ENCODE measurements at places on chromosomes 3 and 15.

DNA sequence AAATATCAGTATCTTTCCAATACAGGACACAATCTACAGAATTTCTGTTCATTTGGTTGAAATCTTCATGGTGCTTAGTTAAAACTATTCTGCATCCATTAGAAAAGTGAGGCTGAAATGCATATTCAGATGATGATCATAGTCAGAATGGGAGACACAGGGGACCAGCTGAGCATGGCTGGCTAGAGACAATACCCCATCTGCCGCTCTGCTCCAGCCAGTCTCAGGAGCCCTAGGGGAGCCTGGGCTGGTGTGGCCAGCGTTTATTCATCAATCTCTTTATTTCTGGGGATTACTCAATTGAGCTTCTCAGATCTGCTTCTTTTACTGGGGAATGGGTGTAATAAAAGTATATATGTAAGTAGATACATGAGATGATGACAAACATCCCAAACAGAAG lies 470.9 kb upstream of the CDIN1 start:
- no peak for DNase-seq

- DNase-seq = no peak
These were observed 57.3 kb upstream of the SPRED1 start for GRCh38 chr15:38195191-38195901.

- DNase-seq = no peak
These were observed 30.9 kb upstream of the ARRDC4 start for GRCh38 chr15:97929456-97930229.

DNA sequence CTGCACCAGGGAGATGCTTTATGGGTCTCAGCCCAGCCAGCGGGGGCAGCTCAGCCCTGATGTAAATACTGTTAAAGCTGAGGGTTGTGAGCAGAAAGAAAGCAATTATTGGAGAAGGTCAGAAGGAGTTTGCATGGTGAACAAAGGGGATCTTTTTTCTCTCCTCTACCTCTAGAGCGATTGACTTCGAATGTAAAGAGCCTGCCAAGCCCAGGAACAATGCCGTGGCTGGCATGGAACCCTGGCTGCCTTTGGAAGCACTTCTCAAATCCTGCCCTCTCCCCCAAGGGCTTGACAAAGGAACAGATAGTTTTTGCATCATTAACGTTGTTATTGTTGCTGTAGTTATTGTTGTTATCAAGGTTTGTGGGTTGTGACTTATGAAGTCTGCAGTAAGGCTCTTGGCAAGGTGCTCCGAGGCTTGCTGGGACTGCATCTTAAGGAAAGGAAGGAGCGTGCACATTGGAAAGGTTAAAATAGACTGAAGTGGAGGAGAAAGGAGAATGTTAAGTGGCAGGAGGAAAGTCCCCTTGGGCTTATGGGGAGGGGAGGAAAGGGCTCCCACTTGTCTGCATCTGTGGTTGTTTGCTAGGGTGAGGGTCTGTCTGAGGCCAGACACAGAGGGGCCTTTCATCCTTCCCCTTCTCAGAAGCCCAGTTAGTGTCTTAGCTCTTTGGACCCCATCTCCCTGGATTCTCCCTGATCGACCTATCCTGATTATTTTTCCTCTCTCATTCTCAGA lies 16.7 kb downstream of the PDIA5 start:
- no peak for DNase-seq

- DNase-seq = peak; percentile 24
These were observed 12.1 kb downstream of the GATA2 start for GRCh38 chr3:128480717-128481437.

- no peak for DNase-seq
These were observed 29.5 kb downstream of the PRICKLE2 start for GRCh38 chr3:64195789-64196188.

GRCh38 chr3:161644891-161645635 lies 148.5 kb downstream of the OTOL1 start:
- no peak for DNase-seq

DNA sequence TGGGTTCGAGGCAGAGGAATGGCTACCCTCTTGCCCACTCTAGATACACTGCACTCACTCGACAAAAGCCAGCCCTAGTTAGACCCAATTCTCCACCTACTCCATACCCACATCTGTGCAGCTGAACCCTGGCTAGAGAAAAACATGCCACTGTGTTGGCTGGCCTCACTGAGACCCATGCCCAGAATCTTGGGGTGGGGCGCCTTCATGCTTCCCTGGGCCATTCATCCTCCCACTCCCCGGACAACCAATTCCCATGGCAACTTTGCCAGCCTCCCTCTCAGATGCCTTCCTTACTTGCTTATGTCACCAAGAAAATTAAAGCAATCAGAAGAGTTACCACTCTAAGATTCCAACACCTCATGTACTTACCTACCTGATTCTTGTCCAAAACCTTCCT lies 9.2 kb upstream of the LIMD1 start:
- no peak for DNase-seq

- DNase-seq = no peak
These were observed 85.6 kb downstream of the IGF2BP2 start for GRCh38 chr3:185739264-185739701.

- no peak for DNase-seq
These were observed 199.3 kb upstream of the LINGO1 start for GRCh38 chr15:77831986-77832385.

GRCh38 chr15:87739866-87740265 lies 516.7 kb downstream of the NTRK3 start:
- DNase-seq = no peak

GRCh38 chr15:73982222-73982962 lies 9.7 kb downstream of the STOML1 start:
- DNase-seq = peak; percentile 93

GRCh38 chr15:29107291-29107890 lies 162.2 kb downstream of the NSMCE3 start:
- no peak for DNase-seq

DNA sequence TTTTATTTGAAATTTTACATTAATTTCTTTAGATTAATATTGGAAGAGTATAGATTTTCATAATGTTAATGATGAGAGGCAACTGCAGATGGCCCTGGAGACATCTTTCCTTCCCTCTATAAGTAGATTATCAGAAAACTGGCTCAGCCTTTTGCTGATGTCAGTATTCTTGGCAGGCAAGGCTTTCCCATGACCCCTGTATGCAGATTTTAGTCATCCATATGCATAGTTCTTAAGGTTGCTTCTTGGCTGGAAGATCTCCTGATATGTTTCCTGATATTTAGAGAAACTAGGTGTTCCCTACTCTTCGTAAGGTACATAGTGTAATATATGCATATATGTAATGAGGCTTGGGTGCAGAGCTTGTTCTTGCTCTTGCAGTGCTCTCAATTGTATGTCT lies 911.4 kb downstream of the EPHA3 start:
- no peak for DNase-seq

DNA sequence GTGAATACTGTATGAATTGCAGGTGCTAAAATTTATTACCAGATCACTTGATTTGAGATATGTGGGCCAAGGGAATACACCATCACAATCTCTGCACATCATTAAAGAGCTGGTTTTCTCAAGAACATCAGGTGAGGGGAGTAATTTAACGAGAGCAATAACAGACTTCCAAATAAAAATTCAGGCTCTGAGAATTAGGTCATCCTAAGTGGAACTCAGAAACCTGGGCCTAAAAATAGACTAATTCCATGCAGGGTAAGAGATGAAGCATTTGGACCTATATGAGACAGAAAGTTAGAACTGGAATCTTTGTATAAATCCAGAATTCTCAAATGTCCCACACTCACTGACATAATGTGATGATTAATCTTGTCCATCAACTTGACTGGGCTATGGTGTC lies 331.1 kb downstream of the ZNF621 start:
- no peak for DNase-seq

DNA sequence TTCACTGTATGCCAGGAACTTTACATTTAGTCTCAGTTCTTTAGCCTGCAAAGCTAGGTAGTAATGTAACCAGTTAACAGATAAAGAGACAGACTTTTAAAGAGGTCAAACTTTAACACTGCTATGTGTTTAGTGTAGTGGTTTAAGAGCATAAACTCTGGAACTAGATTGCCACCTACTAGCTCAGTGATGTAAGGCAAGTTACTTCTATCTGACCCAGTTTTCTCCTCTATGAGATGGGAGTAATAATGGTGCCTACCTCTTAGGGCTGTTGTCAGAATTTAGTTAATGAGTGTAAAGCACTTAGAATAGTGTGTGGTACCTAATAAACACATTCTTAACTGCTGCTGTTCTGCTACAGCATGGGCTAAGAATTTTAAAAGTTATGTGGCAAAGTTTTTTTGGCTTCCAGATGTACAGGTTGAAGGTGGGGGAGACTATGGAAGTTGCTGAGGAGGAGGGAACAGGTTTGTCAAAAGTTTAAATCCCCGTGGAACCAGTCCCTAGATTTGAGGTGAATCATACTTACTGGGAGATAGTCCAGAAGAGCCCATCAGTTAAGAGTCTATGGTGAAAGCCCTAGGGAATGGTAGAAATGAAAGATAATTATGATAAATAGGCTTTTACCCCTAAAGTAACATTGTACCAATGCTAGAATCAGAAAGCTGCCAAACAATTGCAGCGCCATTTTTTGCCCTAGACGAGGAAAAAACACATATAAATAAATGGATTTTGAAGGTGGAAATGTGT lies 13.9 kb downstream of the TSC22D2 start:
- no peak for DNase-seq

DNA sequence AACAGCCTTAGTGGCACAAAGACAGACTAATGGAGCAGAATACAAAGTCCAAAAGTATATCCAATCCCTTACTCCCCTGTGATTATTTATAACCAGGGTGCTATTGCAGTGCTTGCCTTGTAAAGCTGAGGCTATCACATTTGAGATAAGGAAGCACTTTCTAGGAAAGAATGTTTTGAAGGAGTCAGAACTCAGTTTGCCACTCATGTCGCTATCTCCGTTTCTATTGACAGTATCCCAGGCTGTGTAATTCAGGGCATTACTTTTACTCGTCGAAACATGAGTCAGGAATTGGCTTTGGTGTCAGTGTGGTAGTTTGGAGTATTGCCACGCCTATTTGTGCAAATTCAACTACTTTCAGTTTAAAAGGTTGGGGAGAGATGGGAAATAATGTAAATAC lies 78.4 kb downstream of the FBXL2 start:
- DNase-seq = no peak

DNA sequence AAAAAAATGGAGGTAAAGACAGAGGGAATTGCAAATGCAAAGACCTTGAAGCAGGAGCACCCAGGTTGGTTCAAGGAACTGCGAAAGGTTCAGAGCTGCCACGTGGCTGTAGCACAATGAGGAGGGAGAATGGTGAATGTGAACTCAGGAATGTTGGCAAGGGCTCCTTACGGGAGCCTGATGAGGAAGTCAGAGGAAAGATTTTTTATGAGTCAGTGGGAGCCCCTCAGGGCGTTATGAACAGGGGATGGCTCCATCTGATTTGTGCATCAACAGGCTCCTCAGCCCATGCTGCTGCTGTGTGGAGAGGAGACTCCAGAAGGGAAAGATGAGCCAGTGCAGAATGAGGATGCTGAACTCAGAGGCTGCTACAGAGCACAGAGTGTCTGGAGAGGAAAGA lies 194.4 kb downstream of the ARRDC4 start:
- DNase-seq = no peak

DNA sequence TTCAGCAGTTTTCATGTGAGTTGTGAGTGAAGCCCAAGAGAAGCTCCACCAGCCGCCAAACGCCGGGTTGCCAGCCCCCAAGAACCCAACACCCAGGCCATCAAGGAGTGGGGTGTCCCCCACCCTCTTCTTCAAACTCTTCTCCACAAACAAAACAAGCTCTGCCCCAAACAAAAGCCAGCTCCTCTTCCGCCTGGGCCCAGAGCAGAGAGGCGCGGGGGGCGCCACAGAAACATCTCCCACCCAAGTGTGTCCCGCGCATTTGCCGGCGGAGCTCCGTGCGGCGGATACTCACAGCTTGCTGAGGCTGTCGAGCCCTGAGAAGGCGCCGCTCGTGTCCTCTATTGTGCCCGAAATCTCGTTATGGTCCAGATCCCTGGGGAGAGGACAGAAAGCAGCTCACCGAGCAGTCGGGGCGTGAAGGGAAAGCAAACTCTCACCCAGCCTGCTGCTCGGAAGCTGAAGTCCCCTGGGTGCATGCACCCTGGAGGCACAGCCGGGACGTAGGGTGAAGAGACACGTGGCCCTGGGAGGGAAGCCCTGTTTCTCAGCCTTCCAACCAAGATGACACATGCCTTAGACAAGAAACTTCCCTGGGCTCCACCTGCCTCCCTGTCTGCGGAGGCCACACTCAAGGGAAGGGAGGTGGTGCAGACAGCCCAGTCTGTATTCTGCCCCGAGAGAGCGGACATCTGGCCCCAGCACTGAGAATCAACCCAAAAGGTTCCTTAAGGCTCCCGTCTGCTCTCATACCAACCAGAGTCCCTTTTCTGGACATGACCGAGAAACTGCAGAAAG lies 95.7 kb downstream of the LRIG1 start:
- no peak for DNase-seq

DNA sequence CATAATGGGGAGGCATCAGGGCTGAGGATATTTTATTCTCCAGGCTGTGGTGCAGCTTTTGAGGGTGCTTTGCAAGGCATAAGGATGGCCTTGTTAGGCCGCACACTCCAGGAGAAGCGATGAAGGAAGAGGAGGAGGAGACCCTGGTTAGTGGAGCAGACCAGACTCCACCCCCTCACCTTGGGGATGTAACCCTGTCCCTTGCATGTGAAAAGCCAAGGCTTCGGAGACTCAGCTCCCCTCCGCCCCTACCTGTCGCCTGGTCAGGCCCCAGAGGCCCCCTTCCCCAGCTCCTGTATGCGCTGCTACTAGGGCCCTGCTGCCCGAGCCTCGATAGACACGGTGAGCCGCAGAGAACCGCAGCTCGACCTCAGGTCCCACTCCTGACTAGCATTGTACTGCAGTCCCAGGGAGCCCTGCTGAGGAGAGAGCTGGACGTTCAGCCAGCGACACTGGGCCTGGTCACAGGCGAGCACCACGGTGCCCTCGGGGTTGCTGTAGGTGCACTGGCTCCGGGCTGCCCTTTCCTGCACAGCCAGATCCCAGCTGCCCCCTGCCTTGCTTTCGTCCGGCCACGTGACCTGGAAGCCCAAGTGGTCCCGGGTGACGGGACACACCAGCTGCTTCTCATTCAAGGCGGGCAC lies 10.2 kb downstream of the CPN2 start:
- DNase-seq = no peak

DNA sequence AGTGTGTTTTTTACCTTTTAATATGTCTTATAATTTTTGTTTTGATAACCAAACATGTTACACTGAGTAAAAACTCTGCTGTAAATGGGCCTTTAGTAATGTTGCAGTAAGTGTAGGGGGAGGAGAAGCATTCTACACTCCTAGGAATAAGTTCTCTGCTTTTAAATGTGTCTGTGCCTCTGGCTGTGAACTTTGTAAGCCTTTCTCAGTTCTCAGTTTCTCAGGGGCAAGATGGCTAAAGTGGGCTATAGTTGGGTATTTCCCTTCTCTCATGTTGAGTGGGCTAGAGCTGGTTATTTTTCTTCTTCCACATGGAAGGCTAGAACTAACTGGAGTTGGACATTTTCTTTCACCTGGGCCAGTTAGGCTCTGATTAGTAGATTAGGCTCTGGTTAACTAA lies 75.3 kb upstream of the NUDT16 start:
- DNase-seq = no peak

- DNase-seq = no peak
These were observed 419.9 kb upstream of the RARB start for GRCh38 chr3:25007974-25008658.

GRCh38 chr3:138437281-138437680 lies 2.9 kb downstream of the ESYT3 start:
- no peak for DNase-seq

All from left ventricle myocardium superior (tissue), 1 donor.